GM23338 (cell line): ENCODE measurements at places on chromosomes 2 and 18.
A peak's percentile ranks its signal among the peaks of the same experiment; 100 is the strongest.

- no peak for DNase-seq
These were observed 52.6 kb downstream of the TACR1 start for GRCh38 chr2:75146606-75147332.

DNA sequence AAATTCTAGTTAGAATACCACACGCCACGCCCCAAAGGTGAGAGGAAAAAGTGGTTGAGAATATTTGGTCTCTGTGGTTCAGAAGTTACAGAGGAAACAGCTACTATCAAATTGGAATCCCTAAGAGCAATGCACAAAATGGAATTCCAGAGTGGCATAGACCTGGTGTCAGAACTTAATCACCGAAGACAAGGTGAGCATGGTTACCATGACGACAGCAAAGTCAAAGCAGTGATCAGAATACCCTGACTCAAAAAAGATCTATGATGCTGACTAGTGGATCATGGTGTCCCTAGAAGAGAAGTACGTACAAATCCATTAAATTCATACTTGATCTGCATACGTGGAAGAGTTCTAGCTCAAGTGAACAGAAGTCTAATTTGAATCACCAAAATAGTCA lies 14.5 kb downstream of the LRRTM4 start:
- peak; percentile 52 for DNase-seq

DNA sequence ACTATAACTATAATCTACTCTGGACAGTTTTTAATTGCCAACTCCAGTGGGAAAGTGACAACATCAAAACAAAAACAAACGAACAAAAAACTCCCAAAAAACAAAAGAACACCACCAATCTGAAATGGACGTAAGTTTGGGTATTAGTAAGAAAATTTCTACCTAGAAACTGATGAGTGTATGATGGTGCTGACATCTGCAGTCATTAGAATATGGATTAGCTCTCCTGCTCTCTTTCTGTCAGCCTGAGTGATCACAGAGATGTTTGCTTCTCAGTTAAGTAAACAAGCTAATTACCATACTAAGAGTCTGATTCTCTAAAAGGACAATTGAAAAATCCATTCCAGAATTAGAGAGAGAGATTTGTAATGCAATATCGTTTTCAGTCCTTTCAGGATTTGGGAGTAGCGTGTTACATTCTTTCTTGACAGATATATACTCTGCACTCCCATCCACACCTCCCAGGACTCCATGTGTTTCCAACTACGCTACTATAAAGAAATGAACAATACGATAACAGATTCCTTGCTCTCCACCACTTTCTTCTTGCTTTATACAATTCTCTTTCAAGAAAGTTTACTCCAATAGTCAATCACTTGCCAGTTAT lies 1347.4 kb upstream of the PIK3C3 start:
- DNase-seq, result no peak

DNA sequence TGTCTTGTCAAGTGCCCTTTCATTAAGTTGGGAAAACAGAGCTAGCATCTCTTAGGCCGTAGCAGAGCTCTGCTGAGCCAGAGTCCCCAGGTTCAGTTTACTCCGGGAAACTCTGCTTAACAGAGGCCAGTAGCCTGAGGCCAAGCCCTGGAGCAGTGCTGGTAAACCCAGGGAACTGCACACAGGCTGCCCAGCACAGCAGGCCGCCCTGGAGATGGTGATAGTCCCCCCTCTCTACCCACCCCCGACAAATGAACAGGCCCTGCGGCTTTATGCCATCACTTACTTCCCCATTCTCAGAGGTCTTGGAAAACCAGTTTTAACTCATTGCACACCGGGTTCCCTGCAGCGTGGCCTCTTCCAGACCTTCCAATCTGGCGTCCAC lies 3.5 kb downstream of the CNNM4 start:
- DNase-seq, result peak; percentile 41

DNA sequence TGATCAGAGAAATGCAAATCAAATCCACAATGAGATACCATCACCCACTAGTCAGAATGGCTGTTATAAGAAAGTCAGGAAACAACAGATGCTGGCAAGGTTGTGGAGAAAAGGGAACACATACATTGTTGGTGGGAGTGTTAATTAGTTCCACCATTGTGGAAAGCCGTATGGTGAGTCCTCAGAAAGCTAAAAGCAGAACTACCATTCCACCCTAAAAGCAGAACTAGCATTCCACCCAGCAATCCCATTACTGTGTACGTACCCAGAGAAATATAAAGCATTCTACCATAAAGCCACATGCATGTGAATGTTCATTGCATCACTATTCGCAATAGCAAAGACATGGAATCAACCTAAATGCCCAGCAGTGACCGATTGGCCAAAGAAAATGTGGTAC lies 60.7 kb downstream of the ANKRD62 start:
- DNase-seq, result no peak

GRCh38 chr2:152126664-152127063 lies 27.8 kb upstream of the CACNB4 start:
- DNase-seq, result peak; percentile 24

DNA sequence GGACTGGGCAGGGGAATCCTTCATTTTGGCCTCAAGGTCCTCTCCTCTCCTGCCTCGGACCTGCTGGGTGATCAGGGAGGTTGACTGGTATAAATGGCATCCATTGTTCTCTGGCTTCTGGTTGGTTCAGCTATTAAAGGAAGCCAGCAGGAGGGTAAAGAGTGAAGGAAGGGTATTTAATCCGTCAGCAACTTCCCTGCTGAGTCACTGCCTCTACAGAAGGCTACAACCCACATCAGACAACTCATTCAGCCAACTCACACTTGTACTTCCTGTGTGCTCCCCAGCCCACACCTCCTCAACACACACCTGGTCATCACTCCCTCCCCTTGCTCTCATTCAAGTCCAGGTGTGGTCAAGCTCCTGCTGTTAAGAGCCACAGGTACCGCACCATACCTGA lies 68.3 kb upstream of the MRPS9 start:
- DNase-seq, result peak; percentile 30

GRCh38 chr2:219325657-219326315 lies 6.8 kb downstream of the RESP18 start:
- DNase-seq, result no peak

- DNase-seq, result no peak
These were observed 6.6 kb upstream of the CDH2 start for GRCh38 chr18:28183418-28184078.

GRCh38 chr2:17461087-17461475 lies 57.2 kb downstream of the RAD51AP2 start:
- DNase-seq, result no peak

GRCh38 chr2:120656273-120656950 lies 79.3 kb upstream of the GLI2 start:
- no peak for DNase-seq

GRCh38 chr18:23550898-23551297 lies 35.4 kb downstream of the NPC1 start:
- no peak for DNase-seq

GRCh38 chr2:50720697-50721315 lies 311.1 kb downstream of the NRXN1 start:
- DNase-seq, result peak; percentile 78

- no peak for DNase-seq
These were observed 37.3 kb upstream of the LONRF2 start for GRCh38 chr2:100359576-100359975.

DNA sequence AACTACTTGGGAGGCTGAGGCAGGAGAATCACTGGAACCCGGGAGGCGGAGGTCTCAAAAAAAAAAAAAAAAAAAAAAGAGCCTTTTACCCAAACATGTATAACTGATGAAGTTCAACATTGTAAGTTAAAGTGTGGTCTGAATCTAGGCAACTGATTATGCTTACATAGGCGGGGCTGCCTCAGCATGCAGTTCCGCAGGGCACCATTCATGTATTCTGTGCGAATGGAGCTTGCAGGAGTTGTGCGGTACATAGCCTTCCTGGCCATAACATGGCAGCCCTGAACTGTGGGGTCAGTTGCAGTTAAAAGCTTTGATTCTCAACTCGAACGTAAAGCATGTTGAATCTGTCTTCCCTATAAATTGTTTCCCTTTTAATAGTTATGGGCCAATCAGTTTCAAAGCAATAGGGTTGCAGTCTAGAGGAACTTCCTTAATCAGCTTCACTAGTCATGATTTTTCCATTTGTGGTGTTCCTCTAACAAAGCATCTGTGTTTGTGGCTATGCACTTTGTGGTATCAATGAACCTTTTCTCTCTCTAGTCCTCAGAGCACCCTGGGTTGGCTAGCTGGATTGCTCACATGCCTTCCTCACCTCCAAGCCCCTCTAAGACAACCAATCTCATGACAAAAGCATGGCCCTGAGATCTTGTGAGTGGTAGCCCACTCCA lies 30.6 kb upstream of the CEP68 start:
- no peak for DNase-seq

- no peak for DNase-seq
These were observed 638.0 kb upstream of the ZEB2 start for GRCh38 chr2:145157741-145158591.

- no peak for DNase-seq
These were observed 329.8 kb upstream of the MYT1L start for GRCh38 chr2:2660789-2661355.

DNA sequence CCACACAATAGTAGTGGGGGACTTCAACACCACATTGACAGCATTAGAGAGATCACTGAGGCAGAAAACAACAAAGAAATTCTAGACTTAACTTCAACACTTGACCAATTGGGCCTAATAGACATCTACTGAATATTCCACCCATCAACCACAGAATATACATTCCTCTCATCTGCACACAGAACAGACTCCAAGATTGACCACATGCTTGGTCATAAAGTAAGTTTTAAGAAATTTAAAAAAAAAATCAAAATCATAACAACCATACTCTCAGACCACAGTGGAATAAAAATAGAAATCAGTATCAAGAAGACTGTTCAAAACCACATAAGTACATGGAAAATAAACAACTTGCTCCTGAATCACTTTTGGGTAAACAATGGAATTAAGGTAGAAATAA lies 9.0 kb upstream of the FLACC1 start:
- DNase-seq, result no peak

DNA sequence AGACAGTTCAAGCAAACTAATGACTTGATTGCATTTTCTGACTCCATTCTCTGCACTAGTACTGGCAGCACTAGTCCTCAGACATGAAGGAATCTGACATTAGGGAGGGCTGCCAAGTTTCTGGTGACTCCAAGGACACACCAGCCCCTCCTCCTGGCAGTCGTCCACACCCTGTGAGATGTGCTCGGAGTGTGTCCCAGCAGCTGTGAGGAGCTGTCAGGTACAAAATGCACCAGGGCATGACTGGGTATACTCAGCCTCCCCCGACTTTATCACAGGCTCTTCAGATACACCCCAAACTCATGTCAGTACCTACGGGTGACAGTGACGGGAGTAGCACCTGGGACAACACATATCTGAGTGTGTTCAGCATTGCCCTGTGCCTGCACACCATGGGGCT lies 43.1 kb downstream of the EDAR start:
- DNase-seq, result no peak

DNA sequence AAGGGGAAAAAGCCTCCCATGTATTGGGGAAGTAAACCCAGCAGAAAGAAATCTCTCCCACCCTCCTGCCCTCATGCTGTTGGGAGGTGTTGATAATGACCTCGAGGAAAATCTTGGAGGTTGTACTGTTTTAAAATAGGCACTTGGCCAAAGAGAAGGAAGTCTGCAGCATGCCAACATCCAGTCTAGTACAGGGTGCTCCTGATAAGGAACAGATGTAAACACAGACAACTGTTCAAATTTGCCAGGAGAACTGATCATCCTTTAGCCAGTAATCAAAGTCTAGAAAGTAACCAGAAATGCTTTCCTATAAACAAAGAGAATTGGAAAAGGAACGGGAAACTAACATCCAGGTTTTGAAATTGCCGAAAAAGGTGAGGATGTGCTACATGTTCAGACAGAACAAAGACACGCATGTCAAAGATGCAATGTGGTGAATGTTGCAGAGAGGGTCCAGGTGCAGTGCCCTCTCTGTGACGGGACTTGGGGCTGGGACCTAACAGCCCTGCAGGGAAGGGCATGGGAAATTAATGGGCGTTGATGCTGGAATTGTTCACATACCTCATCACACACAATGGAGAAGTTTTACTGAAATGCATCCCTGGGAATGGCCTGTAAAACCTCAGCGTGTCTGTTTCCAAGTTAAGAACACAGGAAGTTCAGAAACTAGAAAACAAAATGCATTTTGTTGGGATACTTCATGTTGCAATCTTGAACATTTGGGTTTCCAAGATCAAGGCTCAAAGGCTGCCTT lies 125.7 kb upstream of the RND3 start:
- DNase-seq, result no peak

GRCh38 chr18:80202264-80202998 lies 44.9 kb downstream of the PARD6G start:
- no peak for DNase-seq

- DNase-seq, result peak; percentile 71
These were observed at the start of gene MAPK4 for GRCh38 chr18:50559752-50560680. TSS of gene MAPK4 (plus strand) at chr18:50560087. CDS start at chr18:50663959, 103,872 bp downstream.

GRCh38 chr2:170816504-170817092 lies at the start of gene GAD1:
TSS of gene GAD1 (plus strand) at chr2:170816887. CDS start at chr2:170818592, 1,705 bp downstream.
- DNase-seq, result peak; percentile 78

- no peak for DNase-seq
These were observed 384.0 kb downstream of the NBAS start for GRCh38 chr2:15177103-15177502.

DNA sequence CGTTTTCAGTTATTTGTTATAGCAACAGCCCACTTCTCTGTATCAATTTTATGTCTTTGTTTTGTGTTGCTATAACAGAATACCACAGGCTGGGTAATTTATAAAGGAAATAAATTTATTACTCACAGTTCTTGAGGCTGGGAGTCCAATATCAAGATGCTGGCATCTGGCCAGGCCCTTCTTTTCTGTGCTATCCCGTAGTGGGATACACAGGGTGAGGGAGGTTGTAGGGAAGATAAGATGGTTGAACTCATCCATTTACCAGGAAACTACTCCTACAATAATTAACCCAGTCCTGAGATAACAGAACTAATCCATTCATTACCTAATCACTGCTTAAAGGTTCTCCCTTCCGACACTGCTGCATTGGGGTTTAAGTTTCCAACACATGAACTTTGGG lies 220.7 kb downstream of the TPGS2 start:
- no peak for DNase-seq

GRCh38 chr2:189576396-189576795 lies 4.2 kb downstream of the SLC40A1 start:
- DNase-seq, result no peak

GRCh38 chr2:240249423-240250149 lies 109.1 kb upstream of the OTOS start:
- DNase-seq, result no peak

- DNase-seq, result peak; percentile 30
These were observed 30.2 kb downstream of the NYAP2 start for GRCh38 chr2:225429717-225430116.

GRCh38 chr18:57077005-57077765 lies 69.7 kb upstream of the BOD1L2 start:
- DNase-seq, result no peak

DNA sequence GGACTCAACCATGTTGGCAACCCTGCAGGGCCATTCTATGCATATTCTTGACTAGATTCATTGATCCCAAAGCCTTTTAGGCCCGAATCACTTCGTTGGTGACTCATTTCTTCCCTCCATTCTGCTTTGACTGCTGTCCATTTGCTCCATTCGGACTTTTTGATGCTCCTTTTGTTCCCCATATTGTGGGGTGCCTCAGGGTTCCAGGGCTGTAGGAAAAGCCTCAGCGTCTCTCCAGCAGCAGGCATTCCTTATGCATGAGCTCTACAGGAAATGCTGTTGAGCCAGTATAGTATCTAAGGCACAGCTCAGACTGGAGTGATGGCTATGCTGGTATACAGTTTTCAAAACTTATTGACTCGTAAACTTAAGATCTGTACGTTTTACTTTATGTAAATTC lies 292.6 kb downstream of the PRKCE start:
- DNase-seq, result no peak
